ENCODE measurements at places on chromosomes 7 and 10. TPM values are rescaled to one million over a fixed set of nuclear protein-coding genes. Genes with fewer than 3 reads are reported as not detected.

Gene AS3MT
- 7.6 TPM for total RNA-seq

Gene INMT
- 20.8 TPM for total RNA-seq

Gene ELOVL3
- total RNA-seq: 0.83 TPM

Gene NRG3
- not detected for total RNA-seq

Gene SKIDA1
- 0.99 TPM for total RNA-seq

Gene SLC18A3
- not detected for total RNA-seq

Gene ARHGEF35
- total RNA-seq: 2.8 TPM

Gene GNG11
- 18.7 TPM for total RNA-seq

Gene SVOPL
- total RNA-seq: not detected

Gene EPDR1
- 19.5 TPM for total RNA-seq

Gene NUTM2E
- not detected for total RNA-seq

Gene AOAH
- total RNA-seq: not detected

Gene CAV1
- 614 TPM for total RNA-seq

Gene DENND2A
- total RNA-seq: 69.6 TPM

Gene RNF133
- 0.73 TPM for total RNA-seq

Gene ADAM22
- 1.0 TPM for total RNA-seq

Gene KNDC1
- total RNA-seq: 2.3 TPM

Gene MYL7
- total RNA-seq: not detected

Gene RASA4
- total RNA-seq: 7.4 TPM

Gene AZGP1
- not detected for total RNA-seq

Gene MBL2
- not detected for total RNA-seq

Gene FAM13C
- total RNA-seq: 3.3 TPM

Gene AQP1
- 1.5 TPM for total RNA-seq

Gene CAPZA2
- total RNA-seq: 121 TPM

Gene EN2
- not detected for total RNA-seq

Gene ZCCHC24
- total RNA-seq: 48.3 TPM

Gene HMX2
- total RNA-seq: not detected

Gene CALML5
- total RNA-seq: not detected

Gene HHEX
- 8.7 TPM for total RNA-seq
